Keratinocyte (primary cell): ENCODE measurements at places on chromosomes 13 and 19.
A peak's percentile ranks its signal among the peaks of the same experiment; 100 is the strongest.

GRCh38 chr13:76667551-76667950 lies 218.7 kb downstream of the KCTD12 start:
- no peak for DNase-seq

GRCh38 chr13:102648046-102648445 lies 46.8 kb downstream of the METTL21C start:
- no peak for DNase-seq

DNA sequence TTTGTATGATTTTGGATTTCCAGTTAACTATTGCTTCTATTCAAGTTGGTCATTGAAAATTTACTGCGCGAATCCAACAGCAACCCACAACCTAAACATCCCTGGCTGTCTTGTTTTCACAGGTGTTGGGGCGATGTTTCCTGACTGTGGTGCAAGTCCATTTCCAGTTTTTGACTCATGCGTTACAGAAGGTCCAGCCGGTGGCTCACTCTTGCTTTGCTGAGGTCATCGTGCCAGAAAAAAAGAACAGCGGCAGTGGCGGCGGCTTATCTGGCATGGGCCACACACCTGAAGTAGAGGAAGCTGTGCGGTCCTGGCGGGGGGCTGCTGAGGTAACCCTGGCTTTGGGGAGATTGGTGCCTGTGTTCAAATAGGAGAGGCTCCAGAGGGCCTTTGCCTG lies 45.2 kb upstream of the GPI start:
- DNase-seq, result no peak

DNA sequence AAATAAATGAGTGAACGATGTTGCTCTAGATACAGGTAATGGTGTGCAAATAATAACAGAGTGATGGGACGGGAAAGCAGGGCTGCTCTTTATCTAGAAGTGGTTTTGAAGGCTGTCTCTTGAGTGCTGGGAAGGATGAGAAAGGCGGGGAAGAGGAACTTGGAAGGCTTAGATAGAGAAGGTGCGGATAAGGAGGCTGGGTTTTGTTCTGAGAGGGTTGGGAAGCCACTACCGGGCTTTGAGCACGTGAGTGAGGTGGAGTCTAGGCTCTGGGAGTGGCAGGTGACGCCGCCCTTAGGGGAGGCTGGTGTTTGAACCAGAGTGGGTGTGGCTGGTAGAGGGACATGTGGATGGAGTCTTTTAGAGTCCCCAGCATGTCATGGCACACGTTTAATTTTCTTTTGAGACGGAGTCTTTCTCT lies 811 bp downstream of the ARMC6 start:
- peak; percentile 26 for DNase-seq

DNA sequence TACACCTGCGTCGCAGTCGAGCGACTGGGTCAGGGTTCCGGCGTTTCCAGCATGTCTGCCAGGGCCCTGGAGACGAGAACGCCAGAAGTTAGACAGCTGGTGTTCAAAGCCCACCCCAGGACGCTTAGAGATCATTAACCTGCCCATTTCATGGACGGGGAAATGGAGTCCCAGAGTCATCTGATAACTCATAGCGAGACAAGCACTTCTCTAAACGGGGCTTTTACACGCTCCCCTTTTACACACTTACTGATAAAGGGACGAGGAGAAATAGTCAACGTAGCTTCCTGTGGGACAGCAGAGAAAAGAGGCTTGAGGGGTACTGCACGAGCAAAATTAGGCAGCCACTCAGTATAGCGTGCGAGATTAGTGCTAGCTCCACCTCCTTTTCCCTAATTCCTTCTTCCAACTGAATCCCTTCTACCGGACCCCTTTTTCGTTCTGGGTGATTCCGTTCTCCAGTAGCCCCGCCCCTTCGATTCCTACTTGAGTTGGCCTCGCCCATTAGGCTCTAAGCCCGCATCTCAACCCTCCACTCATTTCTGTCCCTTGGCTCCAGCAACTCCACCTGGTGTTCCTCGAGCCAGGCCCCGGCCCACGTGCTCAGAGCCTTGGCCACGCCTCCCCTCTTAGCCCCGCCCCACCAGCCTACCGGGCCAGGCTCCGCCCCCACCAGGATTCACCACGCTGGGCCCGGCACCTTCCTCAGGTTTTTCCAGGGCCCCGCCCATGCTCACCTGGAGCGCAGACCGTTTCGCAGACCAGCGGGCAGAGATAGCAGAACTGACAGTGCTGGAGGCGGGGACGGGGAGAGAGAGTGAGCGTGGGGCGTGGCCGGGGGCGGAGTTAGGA lies 3.7 kb downstream of the HRC start:
- peak; percentile 84 for DNase-seq

DNA sequence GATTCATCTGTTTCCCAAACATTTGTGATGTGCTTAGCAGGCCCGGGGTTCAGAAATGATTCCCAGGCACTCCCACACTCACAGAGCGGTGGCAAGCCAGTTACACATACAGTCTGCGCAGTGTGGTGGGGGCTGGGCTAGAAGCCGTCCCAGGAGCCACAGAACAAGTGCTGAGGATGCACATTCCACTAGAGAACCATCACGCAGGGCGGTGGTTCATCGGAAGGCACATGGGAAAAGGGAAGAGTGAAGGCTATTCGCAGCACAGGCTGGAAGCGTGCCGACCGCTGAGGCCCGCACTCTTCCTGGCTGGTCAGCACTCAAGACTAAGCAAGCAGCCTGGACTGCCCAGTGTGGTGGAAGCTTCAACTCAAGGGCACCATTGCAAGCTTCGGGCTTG lies 126.3 kb upstream of the SLC7A1 start:
- no peak for DNase-seq

DNA sequence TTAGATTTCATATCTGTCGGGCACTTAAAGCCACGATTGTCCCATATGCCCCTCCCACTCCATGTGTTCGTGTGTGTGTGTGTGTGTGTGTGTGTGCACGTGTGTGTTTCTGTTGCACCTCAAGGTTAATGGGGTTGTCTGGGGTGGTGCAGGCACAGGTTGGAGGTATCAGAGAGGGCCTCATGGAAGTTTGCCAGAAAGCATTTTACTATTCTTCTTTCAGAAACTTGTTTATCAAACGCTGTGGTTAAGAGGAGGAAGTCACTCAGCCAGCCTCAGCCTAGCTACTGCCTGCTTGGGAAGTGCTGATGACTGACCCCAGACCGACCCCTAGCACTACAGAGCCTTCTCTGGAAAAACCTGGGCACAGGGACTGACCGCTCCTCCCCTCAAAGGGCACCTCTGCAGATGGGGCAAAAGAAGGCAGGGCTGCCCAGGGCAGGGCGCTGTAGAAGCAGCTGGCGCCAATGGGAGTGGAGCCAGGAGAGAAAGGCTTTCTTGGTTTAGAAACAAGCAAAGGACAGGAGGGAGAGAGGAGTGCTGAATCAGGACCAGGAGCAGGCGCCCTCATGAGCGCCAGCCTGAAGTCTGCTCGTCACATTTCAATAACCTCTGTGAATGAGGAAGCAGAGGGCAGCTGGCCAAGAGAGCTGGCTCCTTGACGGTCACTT lies 3.9 kb downstream of the SIAH3 start:
- DNase-seq, result no peak

DNA sequence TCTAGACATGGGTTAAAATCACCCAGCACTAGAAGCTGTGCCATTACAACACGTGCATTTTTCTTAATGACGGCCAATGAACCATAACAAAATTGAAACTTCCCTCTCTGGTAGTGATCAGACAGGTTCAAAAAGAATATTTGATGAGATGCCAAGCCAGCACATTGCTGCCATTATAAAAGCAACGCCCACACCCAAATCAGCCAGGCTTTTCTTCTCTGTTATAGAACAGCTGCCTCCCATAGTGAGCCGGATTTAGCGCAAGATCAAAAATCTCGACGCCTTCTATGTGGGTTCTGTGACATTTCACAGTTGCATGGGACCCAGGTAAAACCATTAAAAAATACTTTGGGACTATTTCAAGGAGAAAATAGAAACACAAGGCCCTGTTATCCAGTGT lies 1158.0 kb downstream of the EFNB2 start:
- DNase-seq, result no peak

GRCh38 chr19:10045371-10045770 lies 32.1 kb downstream of the RDH8 start:
- no peak for DNase-seq

GRCh38 chr13:50071379-50071778 lies 56.1 kb downstream of the KCNRG start:
- no peak for DNase-seq

DNA sequence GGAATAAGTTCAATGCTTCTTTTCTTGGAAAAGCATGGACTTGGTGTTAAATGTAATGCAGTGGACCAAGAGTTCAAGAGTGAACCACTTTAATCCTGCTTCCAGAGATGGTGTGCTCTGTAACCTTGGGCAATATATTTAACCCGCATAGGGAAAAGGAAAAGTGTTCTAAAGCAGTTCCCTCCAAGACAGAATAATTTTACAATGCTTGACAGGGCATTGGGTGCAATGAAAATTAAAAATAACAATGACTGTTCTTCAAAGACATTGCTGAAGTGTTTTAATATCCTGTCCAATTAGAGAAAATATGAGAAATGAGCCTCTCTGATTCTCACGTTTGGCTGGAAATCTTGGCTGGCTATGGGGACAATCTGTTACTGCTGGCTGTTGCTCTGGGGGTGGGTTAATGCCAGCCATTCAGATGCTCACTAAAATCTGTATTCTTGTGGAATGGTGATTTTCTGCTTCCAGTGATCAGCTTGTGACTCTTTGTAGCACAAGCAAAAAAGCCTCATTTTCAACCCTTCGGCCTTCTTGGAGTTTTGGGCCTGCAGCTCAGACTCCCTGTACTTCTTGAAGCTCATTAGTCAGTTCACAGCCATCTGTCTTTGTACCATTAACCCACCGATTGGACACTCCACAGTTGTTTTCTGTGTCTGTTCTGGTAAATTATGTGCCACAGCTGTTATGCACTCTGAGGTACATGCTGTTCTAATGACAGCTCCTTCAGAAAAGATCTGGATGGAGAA lies 310.6 kb downstream of the LMO7 start:
- DNase-seq, result no peak

- no peak for DNase-seq
Observed at GRCh38 chr13:109790086-109790485, 3.7 kb upstream of the IRS2 start.

DNA sequence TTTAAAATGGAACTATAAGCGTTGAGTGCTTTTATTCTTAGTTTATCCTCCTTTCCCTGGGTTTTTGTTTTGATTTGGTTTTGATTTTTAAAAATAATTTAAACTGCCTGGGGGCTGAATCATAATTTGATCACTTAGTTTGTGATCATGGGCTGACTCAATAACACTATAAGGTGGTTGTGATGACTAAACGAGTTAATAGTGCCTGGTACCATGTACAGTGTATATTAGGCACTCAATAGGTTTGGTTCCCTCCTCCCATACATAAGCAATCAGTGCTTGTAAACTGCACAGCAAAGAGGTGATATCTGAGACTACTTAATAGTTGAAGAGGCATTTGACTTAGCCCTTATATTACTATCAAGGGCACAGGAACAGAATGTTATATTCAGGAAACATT lies 200.9 kb upstream of the RFC3 start:
- DNase-seq, result no peak

GRCh38 chr19:53549340-53549739 lies 11.4 kb downstream of the ZNF331 start:
- no peak for DNase-seq

DNA sequence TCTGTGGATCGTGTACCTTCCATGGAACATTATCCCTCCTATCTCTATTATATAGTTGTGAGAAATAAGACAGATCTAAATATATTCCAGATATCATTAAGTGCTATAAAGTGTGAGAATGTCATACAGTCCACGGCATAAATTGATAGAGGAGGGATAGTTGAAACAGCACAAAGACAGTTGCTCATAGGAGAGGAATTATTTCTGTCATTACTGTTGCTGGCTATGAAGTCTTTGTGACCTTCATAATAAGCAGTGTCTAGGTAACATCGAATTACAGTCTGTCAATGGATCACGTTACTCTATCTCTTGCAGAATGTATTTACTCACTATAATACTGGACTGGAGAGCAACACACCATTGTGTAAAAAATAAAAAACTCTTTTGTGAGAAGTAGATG lies 671.5 kb upstream of the PCDH20 start:
- DNase-seq, result no peak

DNA sequence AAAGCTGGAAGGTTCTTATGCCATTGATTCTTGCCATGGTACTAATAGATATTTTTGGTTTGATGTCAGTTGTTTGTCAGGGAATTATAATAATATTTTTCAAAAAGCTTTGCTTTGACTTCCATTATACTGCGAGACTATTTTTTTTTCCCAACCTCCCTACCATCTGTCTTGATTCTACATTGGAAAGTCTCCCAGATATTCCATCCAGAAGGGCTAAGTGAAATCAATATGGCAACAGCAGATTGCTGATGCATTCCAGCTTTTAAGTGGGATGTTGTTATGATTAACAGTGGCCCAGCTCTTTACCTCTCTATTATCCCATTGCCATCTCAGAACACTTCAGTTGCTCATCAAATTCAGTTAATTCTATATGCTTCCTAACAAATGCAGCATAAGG lies 247.4 kb downstream of the OXGR1 start:
- DNase-seq, result no peak

DNA sequence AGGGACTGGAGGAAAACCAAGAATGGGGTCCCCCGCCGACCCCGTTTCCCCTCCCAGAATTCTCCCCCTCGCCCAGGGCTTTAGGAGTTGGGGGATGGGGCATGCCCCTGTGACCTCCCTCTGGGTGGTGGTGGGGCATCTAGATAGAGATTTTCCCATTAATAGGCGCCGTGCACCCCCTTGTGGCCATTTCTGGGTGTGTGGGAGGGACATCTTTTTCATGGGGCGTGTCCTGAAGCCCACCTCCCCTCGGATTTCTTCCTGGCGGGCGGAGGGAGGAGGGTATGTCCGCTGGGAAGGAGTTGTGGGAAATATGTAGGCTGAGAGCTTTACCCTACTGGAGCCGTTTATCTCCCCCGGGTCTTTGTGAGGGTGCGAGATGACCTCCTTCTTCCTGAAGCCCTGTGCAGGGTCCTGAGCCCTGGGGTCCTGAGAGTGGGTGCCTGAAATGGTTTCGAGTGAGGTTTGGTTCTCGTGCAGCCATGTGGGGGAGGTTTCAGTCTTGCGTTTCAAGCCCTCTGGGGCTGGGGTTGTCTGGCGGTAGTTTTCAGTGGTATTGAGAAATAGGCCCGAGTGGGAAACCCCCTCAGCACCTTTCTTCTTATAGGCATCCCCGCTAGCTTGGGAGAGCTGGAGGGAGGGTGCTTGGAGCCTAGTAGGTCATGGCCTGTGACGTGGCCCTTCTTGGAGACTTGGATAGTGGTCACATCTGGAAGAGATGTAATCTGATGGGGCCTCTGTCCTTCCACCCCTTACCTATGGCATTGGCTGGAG lies 1.0 kb downstream of the PRMT1 start:
- DNase-seq, result no peak

GRCh38 chr19:42989851-42990250 lies 36.4 kb downstream of the PSG11 start:
- peak; percentile 33 for DNase-seq

- DNase-seq, result no peak
Observed at GRCh38 chr13:44818428-44818827, 170.8 kb downstream of the NUFIP1 start.

GRCh38 chr13:32323912-32324311 lies 8.6 kb downstream of the BRCA2 start:
- DNase-seq, result no peak

- DNase-seq, result no peak
Observed at GRCh38 chr19:41156207-41156606, 36.8 kb upstream of the CYP2S1 start.
